ENCODE measurements at places on chromosomes 6 and 20. TPM values are rescaled to one million over a fixed set of nuclear protein-coding genes. Genes with fewer than 3 reads are reported as not detected.

The PSORS1C2 gene
- not detected for total RNA-seq

The ESF1 gene
- 31.1 TPM for total RNA-seq

The PROKR2 gene
- 3.3 TPM for total RNA-seq

The BMP5 gene
- not detected for total RNA-seq

The RNASET2 gene
- 20.8 TPM for total RNA-seq

The OR12D3 gene
- total RNA-seq = not detected

The SPATS1 gene
- not detected for total RNA-seq

The PNPLA1 gene
- total RNA-seq = not detected

The IYD gene
- not detected for total RNA-seq

The ZKSCAN4 gene
- 6.6 TPM for total RNA-seq

The PRDM13 gene
- 0.09 TPM for total RNA-seq

The SCUBE3 gene
- total RNA-seq = 1.0 TPM

The PRPH2 gene
- total RNA-seq = 0.65 TPM
